Stomach (tissue), 19 donors: ENCODE measurements at places on chromosomes 1 and 21.

- H3K27ac ChIP-seq, result peak overlapping the region; percentile 94
- peaks cover 49% of the 10 kb centered on the region for H3K4me1 ChIP-seq
- no peaks in the 10 kb centered on the region for H3K27me3 ChIP-seq
- DNase-seq, result peak; percentile 35
Measured at GRCh38 chr1:31943546-31944184, 5.5 kb upstream of the PTP4A2 start.

GRCh38 chr1:43835082-43836021, 98.2 kb upstream of the ARTN start:
- H3K4me3 ChIP-seq, result no peak overlapping the region
- peak overlapping the region; percentile 72 for H3K27ac ChIP-seq
- H3K27me3 ChIP-seq, result no peaks in the 10 kb centered on the region
- H3K4me1 ChIP-seq, result peaks cover 42% of the 10 kb centered on the region

- H3K36me3 ChIP-seq, result no peaks in the 10 kb centered on the region
- no peak overlapping the region for H3K4me3 ChIP-seq
- no peak overlapping the region for H3K27ac ChIP-seq
- peaks cover 3% of the 10 kb centered on the region for H3K27me3 ChIP-seq
Measured at GRCh38 chr1:11345971-11346715, 73.1 kb downstream of the UBIAD1 start.

- no peaks in the 10 kb centered on the region for H3K36me3 ChIP-seq
- H3K4me3 ChIP-seq, result no peak overlapping the region
- H3K27ac ChIP-seq, result no peak overlapping the region
- no peaks in the 10 kb centered on the region for H3K27me3 ChIP-seq
- H3K4me1 ChIP-seq, result no peaks in the 10 kb centered on the region
- DNase-seq, result no peak
Measured at GRCh38 chr1:198047913-198048312, 108.9 kb upstream of the NEK7 start.

GRCh38 chr1:159653201-159653600, 61.2 kb downstream of the CRP start:
- H3K36me3 ChIP-seq, result no peaks in the 10 kb centered on the region
- H3K27me3 ChIP-seq, result no peaks in the 10 kb centered on the region
- H3K27ac ChIP-seq, result no peak overlapping the region
- no peak for DNase-seq
- no peak overlapping the region for H3K4me3 ChIP-seq
